ENCODE measurements at places on chromosomes 16 and 17.

GRCh38 chr16:20851601-20852000 lies 45.3 kb downstream of the REXO5 start:
- no peak for DNase-seq

GRCh38 chr16:930511-930910 lies 40.3 kb downstream of the LMF1 start:
- DNase-seq, result no peak

- no peak for DNase-seq
Observed at GRCh38 chr16:2056077-2056476, 8.3 kb downstream of the TSC2 start.

- no peak for DNase-seq
Observed at GRCh38 chr17:11996722-11997146, 541 bp downstream of the ZNF18 start.

GRCh38 chr17:38349097-38349730 lies 2.4 kb upstream of the SOCS7 start:
- DNase-seq, result peak; percentile 83

- DNase-seq, result peak; percentile 88
Observed at GRCh38 chr17:79549141-79549915, 61.5 kb downstream of the RBFOX3 start.

DNA sequence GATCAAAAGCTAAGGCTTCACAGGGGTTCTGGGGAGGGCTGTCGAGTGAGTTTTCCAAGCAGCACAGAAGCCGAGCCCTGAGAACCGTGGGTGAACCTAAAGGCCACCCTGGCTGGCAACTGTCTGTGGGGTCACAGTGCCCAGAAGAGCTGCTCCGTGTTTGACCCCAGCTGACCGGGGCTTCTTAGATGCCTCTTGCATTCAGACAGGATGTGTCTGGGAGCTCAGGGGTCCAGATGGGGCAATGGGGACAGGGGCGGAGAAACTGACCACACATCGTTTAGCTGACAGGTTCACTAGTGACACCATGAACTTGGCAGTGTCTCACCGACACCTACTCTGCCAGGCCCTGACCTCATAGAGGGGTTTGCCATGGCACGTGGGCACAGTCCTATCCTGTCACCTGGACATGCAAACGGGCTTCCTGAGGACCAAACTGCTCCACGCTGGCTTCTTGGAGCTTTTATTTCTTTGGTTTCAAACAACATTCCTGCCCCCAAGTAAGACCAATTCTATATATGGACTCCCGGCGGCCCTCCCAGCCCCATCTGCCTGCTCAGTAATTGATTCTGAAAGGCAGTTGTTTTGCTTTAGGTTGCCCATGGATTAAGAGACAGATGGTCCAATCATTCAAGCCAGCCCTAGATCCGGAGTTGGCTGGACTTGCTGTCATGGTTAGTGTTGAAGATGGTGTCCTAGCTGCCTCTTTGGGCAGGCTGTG lies 22.2 kb downstream of the WSCD1 start:
- DNase-seq, result no peak

DNA sequence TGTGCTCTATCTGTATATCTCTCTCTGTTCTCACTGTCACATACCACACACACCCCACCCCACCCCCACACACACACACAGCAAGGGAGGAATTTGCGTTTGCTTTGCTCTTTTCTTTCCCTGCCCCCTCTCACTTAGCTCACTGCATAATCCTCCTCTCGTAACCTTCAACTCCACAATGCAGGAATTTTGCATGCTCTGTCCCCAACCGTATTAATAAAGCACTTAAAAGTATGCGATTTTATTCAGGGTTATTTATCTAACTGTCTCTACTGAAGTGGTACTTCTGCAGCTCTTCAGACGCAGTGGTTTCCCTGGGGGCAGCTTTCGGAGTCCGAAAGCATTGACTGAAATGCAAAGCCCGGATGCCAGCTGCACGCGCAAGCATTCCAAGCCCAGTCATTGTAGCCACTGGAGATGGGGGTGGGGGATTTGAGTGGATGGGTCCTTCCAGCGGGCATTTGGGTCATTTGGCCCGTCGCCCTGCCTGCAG lies 105.4 kb upstream of the RBFOX1 start:
- peak; percentile 54 for DNase-seq

DNA sequence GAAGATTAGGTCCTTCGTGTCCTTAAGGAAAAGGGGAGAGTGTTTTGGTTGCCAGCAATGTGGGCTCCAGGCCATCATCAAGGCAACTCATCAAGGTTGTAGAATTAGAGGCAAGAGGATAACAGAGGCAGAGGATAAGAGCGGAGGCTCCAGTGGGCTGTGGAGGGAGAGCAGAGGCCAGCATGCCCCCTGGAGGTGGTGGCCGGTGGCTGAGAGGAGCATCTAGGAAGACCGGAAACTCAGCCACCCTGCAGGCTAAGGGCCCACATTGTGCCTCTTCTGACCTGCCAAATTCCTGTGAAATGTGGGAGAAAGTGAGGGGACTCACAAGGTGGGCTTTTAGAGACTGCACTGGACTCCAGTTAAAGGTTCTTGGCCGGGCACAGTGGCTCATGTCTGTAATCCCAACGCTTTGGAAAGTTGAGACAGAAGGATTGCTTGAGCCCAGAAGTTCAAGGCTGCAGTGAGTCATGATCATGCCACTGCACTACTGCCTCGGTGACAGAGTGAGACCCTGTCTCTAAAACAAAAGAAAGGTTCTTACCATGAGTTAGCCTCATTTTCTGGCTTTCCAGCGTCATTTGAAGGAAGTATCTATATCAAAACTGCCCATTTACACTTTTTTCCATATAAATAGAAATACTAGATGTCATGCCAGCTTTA lies 62.7 kb upstream of the ADORA2B start:
- peak; percentile 78 for DNase-seq

GRCh38 chr16:86457501-86458148 lies 52.7 kb upstream of the FOXF1 start:
- no peak for DNase-seq

- no peak for DNase-seq
Observed at GRCh38 chr17:40598301-40598618, 33.0 kb upstream of the CCR7 start.

DNA sequence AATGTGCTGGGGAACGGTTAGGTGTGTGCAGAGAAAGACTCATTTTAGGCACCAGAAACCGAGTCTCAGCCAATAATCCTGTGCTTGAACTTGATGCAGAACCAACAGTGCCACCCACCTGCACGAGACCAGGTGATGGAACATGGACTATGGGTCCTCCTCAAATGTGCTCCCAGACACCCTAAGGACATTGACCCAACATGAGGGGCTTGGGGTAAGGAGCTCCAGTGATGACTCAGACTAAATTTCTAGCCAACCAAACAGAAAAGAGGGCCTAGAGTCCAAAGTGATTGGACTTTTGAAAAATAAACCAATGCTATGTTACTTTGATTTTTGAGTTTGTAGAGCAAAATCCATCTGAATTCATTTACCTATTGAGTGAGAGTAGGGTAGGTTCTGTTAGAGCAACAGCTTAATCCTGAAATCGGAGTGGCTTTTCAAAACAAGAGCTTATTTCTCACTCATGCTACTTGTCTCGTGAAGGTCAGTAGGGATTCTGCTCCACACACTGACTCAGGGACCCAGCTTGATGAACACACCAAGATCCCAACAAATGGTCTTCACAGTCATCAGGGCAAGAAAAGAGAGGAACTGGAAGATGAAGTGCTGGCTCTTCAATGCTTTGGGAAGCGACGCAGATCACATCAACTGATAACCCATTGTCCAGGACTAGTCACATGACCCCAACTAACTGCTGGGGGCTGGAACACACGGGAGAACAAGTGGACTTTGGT lies 21.8 kb downstream of the FAM20A start:
- no peak for DNase-seq

DNA sequence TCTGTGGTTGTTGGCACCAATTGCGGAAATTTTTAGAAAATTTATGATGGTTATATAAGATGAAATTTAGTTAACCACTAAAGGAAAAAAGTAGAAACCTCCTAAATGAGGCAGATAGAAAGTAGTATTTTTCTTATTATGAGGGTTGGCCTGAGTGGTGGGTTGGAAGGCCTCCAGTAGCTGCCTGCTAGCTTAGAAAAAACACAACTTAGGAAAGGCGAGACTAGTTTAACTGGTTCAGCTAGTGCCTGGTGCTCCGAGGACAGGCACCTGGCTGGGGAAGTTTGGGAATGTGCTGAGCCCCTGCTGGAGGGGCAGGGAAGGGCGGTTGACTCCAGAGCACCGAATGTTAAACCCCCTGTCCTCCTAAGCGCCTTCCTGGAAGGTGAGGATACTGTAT lies 19.9 kb downstream of the LDHD start:
- DNase-seq, result peak; percentile 93

- DNase-seq, result no peak
Observed at GRCh38 chr17:59754552-59754951, 47.1 kb downstream of the VMP1 start.

GRCh38 chr16:84175350-84176081 lies 11.3 kb downstream of the TAF1C start:
- DNase-seq, result peak; percentile 84

DNA sequence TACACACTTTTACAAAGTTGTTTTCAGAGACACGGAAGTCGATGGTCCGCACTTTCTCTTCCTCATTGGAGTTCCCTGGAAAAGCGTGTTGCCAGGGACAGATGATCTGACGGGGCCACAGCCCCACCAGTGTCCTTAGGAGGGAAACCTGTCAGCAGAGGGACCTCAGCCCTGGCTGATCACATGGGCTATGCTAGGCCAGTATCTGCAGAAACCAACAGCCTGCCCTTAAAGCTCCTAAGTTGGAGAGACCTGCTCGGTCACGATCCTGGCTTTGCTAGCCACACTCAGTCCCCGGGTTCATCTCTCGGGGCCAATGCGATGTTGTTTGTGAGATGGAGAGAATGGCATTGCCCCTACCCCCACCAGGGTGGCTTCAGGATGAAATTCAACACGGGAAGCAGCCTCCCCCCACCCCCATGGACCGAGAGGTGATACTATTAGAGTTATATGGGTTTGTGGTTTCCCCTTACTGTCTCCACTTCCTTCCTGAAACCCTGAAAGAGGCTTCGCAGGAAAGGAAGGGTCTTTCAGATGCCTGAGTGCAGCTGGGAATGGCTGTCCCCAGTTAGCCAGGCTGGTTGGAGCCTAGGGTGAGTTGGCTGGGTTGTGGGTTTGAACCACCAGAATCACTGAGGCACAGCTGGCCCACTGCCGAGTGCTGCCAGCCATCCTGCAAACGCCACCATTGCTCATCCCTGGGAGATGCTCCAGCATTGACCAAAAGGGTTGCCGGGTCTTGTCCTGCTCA lies 16.6 kb downstream of the RMI2 start:
- peak; percentile 20 for DNase-seq

GRCh38 chr16:27789150-27789549 lies 239.2 kb downstream of the KATNIP start:
- no peak for DNase-seq

GRCh38 chr16:49615576-49615975 lies 240.3 kb downstream of the ZNF423 start:
- DNase-seq, result no peak

- DNase-seq, result no peak
Observed at GRCh38 chr16:82657239-82657638, 30.5 kb downstream of the CDH13 start.

DNA sequence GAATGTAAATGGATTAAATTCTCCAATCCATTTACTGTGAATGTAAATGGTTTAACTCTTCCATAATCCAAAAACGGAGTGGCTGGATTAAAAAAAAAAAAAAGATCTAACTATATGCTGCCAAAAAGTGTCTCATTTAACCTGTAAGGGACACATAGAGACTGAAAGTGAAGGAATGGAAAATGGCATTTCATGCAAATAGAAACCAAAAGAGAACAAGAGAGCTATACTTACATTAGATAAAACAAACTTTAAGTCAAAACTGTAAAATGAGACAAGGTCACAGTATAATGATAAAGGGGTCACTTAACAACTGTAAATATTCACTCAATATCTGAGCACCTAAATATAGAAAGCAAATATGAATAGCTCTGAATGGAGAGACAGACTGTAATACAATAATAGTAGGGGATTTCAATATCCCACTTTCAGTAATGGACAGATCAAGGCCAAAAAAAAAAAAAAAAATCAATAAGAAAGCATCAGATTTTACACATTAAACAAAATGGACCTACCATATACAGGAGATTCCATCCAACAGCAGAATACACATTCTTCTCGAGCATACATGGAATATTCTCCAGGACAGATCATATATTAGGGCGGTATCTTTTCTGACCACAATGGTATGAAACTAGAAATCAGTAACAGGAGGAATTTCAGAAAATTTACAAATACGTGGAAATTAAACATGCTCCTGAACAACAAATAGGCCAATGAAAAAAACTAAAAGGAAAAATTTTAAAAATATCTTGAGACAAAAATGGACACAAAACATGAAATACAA lies 36.4 kb downstream of the CDR2 start:
- DNase-seq, result no peak

DNA sequence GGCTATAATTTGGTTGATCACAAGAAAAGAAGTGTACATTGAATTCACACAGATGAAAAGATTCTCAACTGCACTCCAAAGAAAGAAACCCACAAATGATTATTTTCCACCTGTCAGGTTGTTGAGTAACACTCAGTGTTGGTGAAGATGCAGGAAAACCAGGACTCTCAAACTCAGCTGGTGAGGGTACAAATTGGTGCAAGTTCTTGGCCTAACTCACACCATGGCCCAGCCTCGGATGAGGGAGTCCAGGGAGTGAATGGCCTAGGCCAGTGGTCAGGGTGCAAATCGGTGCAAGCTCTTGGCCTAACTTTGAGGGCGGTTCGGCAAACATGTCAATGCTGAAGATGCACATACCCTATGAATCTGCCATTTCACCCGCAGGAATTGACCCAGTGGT lies 8.6 kb downstream of the SCNN1B start:
- DNase-seq, result no peak

DNA sequence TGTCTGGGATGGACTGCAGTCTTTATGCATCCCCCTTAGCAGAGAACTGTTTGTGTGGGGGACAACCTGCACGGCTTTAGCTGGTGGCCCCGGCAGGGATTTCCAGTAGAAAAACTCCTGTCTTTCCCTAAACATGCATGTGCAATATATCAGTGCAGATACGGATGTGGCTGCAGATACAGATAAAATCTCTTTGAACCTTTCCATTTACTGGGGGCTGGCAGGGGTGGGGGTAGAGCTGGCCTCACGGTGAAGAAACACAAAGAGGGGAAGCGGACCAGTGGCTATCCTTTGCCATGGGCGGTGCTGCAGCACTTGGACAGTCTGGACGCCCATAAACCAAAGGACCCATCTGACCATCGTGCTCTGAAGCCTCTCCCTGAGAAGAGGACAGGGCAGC lies 201.3 kb downstream of the ZFHX3 start:
- no peak for DNase-seq

DNA sequence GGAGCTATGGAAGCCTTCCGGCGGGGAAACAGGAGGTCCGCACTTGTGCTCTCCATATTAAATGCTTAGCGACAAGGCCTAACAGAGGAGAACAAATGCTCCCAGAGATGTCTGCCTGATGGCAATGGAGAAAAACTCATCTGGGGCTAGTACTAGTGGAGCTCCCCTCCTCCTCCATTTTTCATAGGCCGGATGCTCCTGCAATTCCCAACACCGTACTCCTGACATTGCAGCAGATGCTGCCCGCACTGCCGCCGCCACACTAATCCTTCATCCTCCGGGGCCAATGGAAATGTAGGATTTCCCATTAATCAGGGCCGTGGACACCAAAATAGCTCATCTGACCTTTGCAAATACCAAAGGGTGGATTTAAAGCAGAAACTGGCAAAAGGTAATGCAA lies 27.5 kb downstream of the TOM1L2 start:
- DNase-seq, result no peak
